ENCODE measurements at places on chromosomes 1 and 21. TPM values are rescaled to one million over a fixed set of nuclear protein-coding genes. Genes with fewer than 3 reads are reported as not detected.

The FNDC5 gene
- 0.81 TPM for total RNA-seq

The ENAH gene
- total RNA-seq: 27.4 TPM

The NPPA gene
- not detected for total RNA-seq

The MCOLN2 gene
- not detected for total RNA-seq

The LRRC3 gene
- 0.97 TPM for total RNA-seq

The FCRL4 gene
- not detected for total RNA-seq

The SPRR1B gene
- not detected for total RNA-seq

The SLAMF1 gene
- not detected for total RNA-seq

The PAX7 gene
- total RNA-seq: not detected

The GJB4 gene
- not detected for total RNA-seq
